LoVo (cell line): ENCODE measurements at places on chromosomes 6 and 20.

- DNase-seq = no peak
Observed at GRCh38 chr20:40683221-40683893, 5.7 kb downstream of the MAFB start.

- no peak for DNase-seq
Observed at GRCh38 chr20:58906111-58906510, 53.6 kb downstream of the GNAS start.

DNA sequence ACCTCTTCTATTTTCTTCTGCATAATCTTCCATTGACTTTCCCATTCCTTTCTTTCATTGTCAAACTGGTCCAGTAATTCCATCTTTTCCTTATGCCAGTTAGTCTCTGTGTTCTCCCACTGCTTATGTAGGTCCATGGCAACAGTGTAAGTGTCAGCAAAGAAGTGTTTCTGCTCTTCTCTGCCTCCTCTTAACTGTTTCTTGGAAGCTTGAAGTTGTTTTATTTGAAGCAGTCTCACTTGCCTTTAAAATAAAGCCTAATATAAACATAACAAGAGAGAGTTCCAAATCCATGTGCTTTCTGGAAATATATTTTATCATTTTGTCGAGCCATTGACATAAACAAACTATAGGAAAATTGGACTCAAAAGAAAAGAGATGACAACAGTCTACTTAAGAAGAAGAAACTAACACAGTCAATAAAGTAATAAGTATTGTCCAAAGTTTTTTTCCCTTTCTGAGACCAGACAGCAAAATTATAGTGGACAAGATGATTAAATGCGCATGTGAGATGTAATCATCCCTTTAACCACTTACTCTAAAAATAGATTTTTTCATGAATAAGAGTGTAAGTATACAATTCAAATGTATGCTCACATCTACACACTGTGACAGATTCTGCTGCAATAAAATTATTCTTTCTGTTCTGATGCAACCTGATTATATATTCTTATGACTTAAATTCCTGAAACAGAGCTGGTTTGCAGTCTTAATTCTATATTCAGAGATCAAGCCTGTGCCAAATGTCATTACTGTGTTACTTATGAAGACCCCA lies 5.2 kb downstream of the KIAA0408 start:
- no peak for DNase-seq

- no peak for DNase-seq
Observed at GRCh38 chr6:45450831-45451230, 73.1 kb upstream of the SUPT3H start.

GRCh38 chr6:27553123-27553904 lies 80.4 kb upstream of the ZNF184 start:
- DNase-seq = no peak

DNA sequence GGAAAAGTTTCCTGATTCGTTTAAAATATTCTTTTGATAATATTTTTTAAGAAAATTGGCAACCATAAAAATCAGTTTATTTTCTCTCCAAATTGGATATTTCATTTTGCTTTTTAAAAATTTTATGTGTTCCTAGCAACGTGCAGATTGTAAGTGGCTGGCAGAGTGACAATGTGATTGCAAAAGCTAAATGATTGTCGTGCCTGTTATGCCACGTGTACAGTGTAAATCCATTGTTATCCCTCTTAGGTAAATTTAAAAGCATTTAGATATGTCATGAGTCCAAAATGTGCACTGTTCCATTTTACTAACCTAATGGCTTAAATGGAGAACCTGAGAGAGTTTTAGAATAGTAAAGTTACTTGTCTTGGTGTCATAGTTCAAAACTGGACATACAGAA lies 94.4 kb upstream of the ADGRF4 start:
- no peak for DNase-seq

DNA sequence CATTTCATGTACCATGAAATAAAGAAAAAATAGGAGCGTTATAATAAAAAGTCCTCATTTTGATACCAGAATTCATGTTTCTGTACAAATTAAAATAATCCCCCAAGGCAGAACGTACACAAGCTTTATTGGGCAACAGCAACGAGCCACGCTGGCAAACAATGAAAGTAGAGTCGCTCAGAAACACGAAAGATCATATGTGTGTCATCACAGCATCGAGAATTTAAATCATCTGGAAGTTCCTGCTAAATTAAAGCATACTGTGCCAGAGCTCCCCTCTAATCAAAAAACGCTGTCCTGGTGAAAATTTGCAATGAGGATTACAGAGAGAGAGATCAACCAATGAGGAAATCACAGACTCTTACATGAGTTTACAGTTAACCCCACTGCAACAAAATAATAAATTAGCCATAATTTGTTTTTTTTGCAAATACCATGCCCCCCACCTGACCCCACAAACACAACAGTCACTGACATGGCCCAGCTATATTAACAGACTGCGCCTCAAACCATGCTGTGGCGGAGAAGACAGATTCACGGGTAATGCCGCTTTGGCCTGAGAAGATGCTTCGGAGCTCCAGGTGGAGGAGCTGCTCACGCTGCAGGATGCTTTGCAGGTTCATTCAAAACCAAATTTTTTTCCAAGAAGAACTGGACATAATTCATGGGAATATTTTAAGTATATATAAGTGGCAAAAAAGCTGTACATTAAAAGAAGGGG lies 54.3 kb upstream of the NFATC2 start:
- DNase-seq = no peak

DNA sequence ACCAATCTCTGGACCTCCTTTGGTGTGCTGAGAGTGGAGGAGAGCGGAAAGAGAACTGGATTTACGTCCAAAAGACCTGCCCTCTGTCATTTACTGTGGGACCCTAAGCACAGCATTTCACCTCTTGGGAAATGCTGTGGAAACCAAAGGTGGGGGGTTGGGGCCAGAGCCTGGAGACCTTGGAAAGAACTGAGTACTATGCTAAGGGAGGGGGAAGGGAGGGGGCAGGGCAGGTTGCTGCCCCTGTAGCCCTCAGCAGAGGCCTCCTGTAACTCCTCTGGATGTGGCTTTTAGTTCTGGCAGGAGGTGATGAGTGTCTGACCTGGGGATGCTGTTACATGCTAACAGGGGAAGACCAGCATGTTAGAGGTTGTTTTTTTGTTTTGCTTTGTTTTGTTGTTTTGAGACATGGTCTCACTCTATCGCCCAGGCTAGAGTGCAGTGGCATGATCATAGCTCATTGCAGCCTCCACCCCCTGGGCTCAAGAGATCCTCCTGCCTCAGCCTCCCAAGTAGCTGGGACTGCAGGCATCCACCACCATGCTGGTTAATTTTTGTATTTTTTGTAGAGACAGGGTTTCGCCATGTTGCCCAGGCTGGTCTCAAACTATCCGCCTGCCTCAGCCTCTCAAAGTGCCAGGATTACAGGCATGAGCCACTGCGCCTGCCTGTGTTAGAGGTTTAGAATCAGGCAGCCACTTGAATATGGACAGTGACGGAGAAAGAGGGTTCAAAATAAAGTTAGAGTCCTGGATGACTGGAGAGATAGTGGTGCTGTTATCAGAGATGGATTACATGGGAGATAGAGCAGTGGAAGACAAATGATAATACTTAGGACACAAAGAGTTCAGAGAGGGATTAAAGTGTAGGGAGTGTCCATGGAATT lies 18.4 kb upstream of the PARD6B start:
- no peak for DNase-seq

GRCh38 chr20:9981829-9982228 lies 53.0 kb upstream of the ANKEF1 start:
- DNase-seq = no peak

DNA sequence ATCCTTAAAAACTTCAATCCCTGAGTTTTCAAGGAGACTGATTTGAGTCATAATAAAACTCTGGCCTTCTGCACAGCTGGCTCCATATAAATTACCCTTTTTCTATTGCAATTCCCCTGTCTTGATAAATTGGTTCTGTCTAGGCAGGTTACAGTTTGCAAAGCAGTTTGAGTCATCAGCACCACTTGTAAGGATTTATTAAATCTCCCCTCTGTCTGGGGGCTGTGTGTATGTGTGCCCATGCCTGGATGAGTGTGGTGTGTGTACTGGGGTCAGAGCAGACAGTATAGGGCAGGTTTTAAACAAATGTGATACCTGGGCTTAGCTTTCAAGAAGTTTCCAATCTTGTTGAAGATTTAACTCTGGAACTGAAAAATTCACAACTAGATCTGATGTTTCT lies 228.6 kb downstream of the FNDC1 start:
- no peak for DNase-seq

DNA sequence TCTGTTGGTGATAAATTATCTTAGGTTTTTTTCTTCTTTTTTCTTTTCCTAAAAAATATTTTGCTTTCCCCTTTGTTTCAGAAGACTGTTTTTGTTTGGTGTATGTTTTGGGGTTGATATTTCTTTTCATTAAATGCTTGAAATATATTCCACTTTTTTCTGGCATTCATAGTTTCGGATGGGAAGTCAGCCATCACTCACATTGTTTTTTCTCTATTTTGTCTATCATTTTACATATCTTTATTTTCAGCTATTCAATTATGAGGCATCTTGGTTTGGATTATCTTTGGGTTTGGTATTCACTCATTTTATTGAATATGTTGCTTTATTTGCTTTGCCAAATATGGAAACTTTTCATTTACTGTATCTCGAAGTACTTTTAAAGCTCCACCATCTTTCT lies 600.5 kb upstream of the EYS start:
- no peak for DNase-seq

DNA sequence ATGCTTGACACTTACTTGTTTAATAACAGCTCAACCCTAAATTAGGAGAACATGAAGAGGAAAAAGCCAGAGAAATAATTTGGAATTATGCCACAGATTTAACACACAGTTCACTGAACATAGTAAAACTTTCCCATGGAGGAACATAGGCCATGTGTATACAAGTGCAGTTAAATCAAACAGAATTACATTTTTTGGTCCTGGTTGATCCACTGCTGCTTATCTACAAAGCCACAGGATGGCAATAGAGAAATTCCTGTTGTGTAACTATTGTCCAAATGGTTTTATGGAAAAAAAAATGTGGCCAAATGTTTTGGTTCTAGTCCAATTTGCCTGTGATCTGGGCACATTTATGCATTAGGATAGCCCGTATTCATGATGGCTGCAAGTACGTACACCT lies 136.8 kb downstream of the ALDH8A1 start:
- no peak for DNase-seq
